ENCODE measurements at places on chromosomes 12 and 14.
A peak's percentile ranks its signal among the peaks of the same experiment; 100 is the strongest.

GRCh38 chr14:48936362-48936761 lies 649.8 kb downstream of the RPS29 start:
- no peaks in the 10 kb centered on the region for H3K36me3 ChIP-seq
- no peaks in the 10 kb centered on the region for H3K4me1 ChIP-seq
- no peak overlapping the region for H3K27ac ChIP-seq
- no peak for DNase-seq
- no peak overlapping the region for H3K4me3 ChIP-seq

- H3K4me3 ChIP-seq: peak overlapping the region; percentile 65
- peaks cover 21% of the 10 kb centered on the region for H3K4me1 ChIP-seq
- DNase-seq: peak; percentile 87
- no peaks in the 10 kb centered on the region for H3K36me3 ChIP-seq
- H3K27me3 ChIP-seq: peaks cover 68% of the 10 kb centered on the region
Observed at GRCh38 chr14:102928412-102929240, 6.2 kb downstream of the AMN start.

DNA sequence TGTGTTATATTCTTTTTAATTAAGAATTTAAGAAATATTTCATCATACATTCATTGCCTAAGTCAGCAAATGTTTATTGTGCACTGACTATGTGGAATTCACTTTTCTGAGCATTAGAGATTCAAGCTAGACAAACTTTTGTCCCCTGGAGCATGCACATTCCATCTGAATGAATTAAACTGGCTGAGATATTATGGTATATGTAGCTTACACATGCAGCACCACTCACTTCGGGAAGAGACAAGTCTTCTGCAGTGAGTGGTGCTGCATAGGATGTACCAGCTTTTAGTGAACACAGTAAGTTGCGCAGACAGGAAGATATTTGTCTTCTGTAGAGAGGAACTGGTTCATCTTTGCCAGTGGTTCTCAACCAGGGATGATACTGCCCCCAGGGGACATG lies 318.4 kb downstream of the SYT1 start:
- DNase-seq: no peak
- no peak overlapping the region for H3K27ac ChIP-seq
- no peaks in the 10 kb centered on the region for H3K4me1 ChIP-seq
- no peak overlapping the region for H3K4me3 ChIP-seq

DNA sequence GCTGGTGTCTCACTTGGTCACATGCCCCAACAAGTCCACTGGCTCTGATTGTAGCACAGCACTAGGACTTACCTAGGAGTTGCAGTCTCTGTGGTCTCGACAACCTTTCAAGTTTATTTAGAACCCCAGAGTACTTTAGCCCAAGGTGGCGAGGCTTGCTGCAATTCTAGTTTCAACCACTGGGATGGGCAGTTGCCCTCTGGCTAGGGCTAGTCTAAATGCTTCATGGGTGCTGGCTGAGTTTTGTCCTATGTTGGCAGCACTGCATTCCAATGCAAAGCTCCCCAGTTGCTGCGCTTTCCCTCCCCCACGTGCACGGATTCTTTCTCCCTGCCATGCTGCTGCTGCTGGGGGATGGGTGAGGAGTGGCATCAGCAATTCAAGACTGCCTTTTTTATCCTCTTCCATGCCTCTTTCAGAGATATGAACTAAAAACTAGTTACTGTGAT lies 207.9 kb downstream of the SYNE2 start:
- no peak overlapping the region for H3K27ac ChIP-seq
- no peak for DNase-seq
- H3K4me3 ChIP-seq: no peak overlapping the region
- H3K27me3 ChIP-seq: no peaks in the 10 kb centered on the region

- no peaks in the 10 kb centered on the region for H3K36me3 ChIP-seq
- DNase-seq: no peak
- H3K27ac ChIP-seq: no peak overlapping the region
- peaks cover 2% of the 10 kb centered on the region for H3K27me3 ChIP-seq
- H3K4me1 ChIP-seq: peaks cover 2% of the 10 kb centered on the region
- H3K4me3 ChIP-seq: no peak overlapping the region
Observed at GRCh38 chr14:91089958-91090535, 23.8 kb upstream of the DGLUCY start.

GRCh38 chr14:97271451-97271960 lies 474.3 kb downstream of the VRK1 start:
- no peaks in the 10 kb centered on the region for H3K27me3 ChIP-seq
- peaks cover 9% of the 10 kb centered on the region for H3K4me1 ChIP-seq
- no peaks in the 10 kb centered on the region for H3K36me3 ChIP-seq
- H3K27ac ChIP-seq: no peak overlapping the region
- H3K4me3 ChIP-seq: no peak overlapping the region

- peaks cover 29% of the 10 kb centered on the region for H3K4me1 ChIP-seq
- no peaks in the 10 kb centered on the region for H3K36me3 ChIP-seq
- no peaks in the 10 kb centered on the region for H3K27me3 ChIP-seq
- H3K4me3 ChIP-seq: no peak overlapping the region
- H3K27ac ChIP-seq: no peak overlapping the region
Observed at GRCh38 chr12:128727999-128728398, 95.8 kb downstream of the SLC15A4 start.

GRCh38 chr14:61678975-61679374 lies 16.3 kb upstream of the HIF1A start:
- H3K27ac ChIP-seq: no peak overlapping the region
- no peaks in the 10 kb centered on the region for H3K36me3 ChIP-seq
- no peaks in the 10 kb centered on the region for H3K4me1 ChIP-seq
- DNase-seq: no peak
- H3K4me3 ChIP-seq: no peak overlapping the region

DNA sequence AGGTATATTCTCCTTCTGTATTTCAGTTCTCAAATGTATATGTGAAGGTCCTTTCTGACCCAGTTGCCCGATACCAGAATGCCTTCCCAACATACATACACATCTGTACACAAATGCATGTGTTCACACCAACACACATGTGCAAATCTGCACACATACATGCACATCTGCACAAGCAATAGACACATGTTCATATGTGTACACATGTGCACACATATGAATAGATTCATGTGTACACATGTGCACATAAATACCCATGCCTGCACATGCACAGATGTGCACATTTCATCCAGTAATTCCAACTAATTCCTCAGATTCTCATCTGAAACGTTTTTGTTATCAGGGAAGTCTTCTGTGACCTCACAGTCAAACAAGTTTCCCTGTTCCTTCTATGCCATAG lies 933.6 kb downstream of the NRXN3 start:
- DNase-seq: no peak
- H3K27ac ChIP-seq: no peak overlapping the region
- H3K4me3 ChIP-seq: no peak overlapping the region
- H3K27me3 ChIP-seq: no peaks in the 10 kb centered on the region
- H3K4me1 ChIP-seq: no peaks in the 10 kb centered on the region
- no peaks in the 10 kb centered on the region for H3K36me3 ChIP-seq

DNA sequence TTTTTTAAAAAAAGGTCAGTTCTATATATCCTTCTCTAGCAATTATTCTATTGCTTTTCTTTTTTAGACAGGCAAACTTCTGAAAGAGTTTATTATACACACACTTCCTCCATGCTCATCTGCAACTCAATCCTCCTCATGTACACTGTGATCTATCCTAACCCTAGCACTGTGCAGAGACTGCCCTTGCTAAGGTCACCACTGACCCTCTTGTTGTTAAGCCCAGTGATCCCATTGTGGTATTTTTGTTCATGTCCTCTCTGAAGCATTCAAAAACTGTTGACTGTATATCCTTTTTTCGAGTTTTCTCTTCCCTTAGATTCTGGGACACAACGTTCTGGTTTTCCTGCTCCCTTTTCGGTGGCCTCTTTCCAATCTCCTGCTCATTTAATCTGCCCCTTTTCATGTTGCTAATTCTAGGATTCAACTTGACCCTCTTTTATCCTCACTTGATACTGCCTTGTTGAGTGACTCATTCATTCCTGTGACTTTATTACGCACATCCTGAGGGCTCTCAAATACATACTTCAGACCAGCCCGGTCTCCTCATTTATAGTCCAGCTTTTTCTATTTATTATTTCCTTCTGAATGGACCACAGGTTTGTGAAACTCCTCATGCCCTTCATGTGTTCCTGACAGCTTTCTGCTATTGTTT lies 53.9 kb upstream of the PTPRB start:
- no peaks in the 10 kb centered on the region for H3K4me1 ChIP-seq
- no peaks in the 10 kb centered on the region for H3K36me3 ChIP-seq
- no peak overlapping the region for H3K27ac ChIP-seq
- no peak overlapping the region for H3K4me3 ChIP-seq
- no peak for DNase-seq

DNA sequence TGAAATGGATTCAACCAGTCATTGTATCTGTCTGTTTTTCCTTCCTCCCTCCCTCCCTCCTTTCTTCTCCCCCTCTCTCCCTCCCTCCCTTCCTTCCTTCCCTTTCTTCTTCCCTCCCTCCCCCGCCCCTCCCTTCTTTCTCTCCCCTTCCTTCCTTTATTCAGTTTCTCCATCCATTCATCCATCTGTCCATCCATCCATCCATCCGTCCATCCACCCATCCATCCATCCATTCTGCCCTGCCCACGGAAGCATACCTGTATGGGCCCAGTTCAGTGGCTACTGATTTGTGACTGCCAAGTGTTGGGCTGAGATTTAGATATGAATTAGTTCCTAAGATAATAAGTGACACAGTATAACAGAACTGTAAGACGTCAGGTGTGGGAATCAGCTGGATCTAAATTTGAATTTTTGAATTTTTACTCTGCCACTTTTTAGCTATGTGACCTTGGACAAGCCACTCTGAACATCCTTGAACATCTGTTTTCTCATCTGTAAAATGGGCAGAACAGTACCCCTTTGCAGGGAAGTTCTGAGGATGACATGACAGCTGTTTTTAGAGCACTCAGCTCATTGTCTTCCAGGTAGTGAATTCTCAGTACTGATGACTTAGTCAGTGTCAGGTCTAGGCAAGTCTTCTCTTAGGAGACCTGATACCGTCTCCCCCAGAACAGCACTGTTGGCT lies 42.9 kb downstream of the CFAP251 start:
- no peak for DNase-seq
- no peaks in the 10 kb centered on the region for H3K4me1 ChIP-seq
- no peaks in the 10 kb centered on the region for H3K36me3 ChIP-seq
- H3K4me3 ChIP-seq: no peak overlapping the region
- H3K27ac ChIP-seq: no peak overlapping the region

GRCh38 chr12:110844551-110845338 lies 2.0 kb upstream of the CCDC63 start:
- no peak overlapping the region for H3K4me3 ChIP-seq
- H3K4me1 ChIP-seq: peaks cover 7% of the 10 kb centered on the region
- H3K27me3 ChIP-seq: peaks cover 38% of the 10 kb centered on the region
- DNase-seq: no peak

GRCh38 chr12:110117956-110118685 lies 6.0 kb upstream of the IFT81 start:
- H3K36me3 ChIP-seq: no peaks in the 10 kb centered on the region
- no peak overlapping the region for H3K4me3 ChIP-seq
- no peaks in the 10 kb centered on the region for H3K27me3 ChIP-seq
- H3K27ac ChIP-seq: no peak overlapping the region
- DNase-seq: no peak

DNA sequence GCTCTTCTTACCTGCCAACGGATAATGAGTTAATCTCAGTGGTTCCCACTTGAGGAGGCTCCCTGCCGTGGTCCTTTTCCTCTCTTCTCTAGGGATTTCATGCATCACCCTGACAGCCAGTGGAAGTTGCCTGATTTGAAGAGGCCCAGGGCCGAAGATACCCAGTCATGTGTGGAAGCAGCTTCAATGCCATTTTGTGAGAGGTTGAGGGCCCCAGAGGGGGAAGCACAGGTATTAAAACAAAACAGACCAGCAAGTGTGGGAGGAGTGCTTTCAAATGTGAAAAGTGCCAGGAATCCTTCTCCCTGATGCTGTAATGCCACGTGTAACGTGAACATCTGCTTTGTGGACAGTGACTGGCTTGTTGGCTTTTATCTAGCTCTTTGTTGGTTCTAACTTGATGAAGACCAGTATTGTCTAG lies 1.5 kb downstream of the TCP11L2 start:
- peak overlapping the region; percentile 95 for H3K4me3 ChIP-seq
- H3K27me3 ChIP-seq: no peaks in the 10 kb centered on the region
- no peak overlapping the region for H3K27ac ChIP-seq
- H3K4me1 ChIP-seq: peaks cover 13% of the 10 kb centered on the region
- DNase-seq: no peak

GRCh38 chr12:57182918-57183575 lies 33.5 kb upstream of the NXPH4 start:
- no peaks in the 10 kb centered on the region for H3K36me3 ChIP-seq
- H3K4me1 ChIP-seq: peaks cover 3% of the 10 kb centered on the region
- DNase-seq: peak; percentile 83
- H3K4me3 ChIP-seq: no peak overlapping the region

GRCh38 chr12:3319723-3320492 lies 171.1 kb upstream of the PRMT8 start:
- no peak overlapping the region for H3K27ac ChIP-seq
- H3K4me1 ChIP-seq: no peaks in the 10 kb centered on the region
- no peaks in the 10 kb centered on the region for H3K27me3 ChIP-seq
- H3K36me3 ChIP-seq: no peaks in the 10 kb centered on the region
- H3K4me3 ChIP-seq: no peak overlapping the region

- no peak overlapping the region for H3K27ac ChIP-seq
- H3K27me3 ChIP-seq: no peaks in the 10 kb centered on the region
- no peak for DNase-seq
- no peak overlapping the region for H3K4me3 ChIP-seq
Observed at GRCh38 chr14:57290751-57291150, 22.0 kb downstream of the AP5M1 start.

GRCh38 chr12:122860040-122860853 lies 25.0 kb downstream of the HIP1R start:
- H3K27me3 ChIP-seq: no peaks in the 10 kb centered on the region
- H3K36me3 ChIP-seq: peaks cover 75% of the 10 kb centered on the region
- no peak overlapping the region for H3K4me3 ChIP-seq
- no peak for DNase-seq

- H3K27me3 ChIP-seq: no peaks in the 10 kb centered on the region
- H3K4me3 ChIP-seq: no peak overlapping the region
- DNase-seq: no peak
- no peak overlapping the region for H3K27ac ChIP-seq
Observed at GRCh38 chr14:69101331-69101826, 51.5 kb downstream of the DCAF5 start.

DNA sequence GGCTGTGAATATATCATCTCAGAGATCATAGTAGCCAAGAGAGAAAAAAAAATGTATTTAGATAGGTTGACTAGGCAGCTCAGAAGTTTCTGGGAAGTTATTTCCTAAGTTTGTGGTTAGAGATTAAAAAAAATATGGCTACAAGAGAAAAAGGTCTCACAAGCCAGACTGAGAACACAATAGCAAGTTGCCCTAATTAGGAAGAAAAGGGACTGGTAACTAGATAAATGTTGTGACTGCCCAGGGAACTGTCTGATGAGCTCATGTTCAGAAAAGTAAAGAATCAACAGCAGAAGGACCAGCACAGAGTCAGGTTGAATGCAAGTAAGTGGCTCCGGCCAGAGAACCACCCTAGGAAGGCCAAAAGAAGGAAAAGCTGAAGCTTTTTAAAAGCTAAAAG lies 256.6 kb downstream of the PRKD1 start:
- no peaks in the 10 kb centered on the region for H3K4me1 ChIP-seq
- no peak for DNase-seq
- H3K27me3 ChIP-seq: no peaks in the 10 kb centered on the region
- H3K27ac ChIP-seq: no peak overlapping the region
- H3K36me3 ChIP-seq: no peaks in the 10 kb centered on the region
- no peak overlapping the region for H3K4me3 ChIP-seq
